ENCODE measurements at places on chromosomes 16 and 17. TPM values are rescaled to one million over a fixed set of nuclear protein-coding genes. Genes with fewer than 3 reads are reported as not detected.

TEKT1 gene
- not detected for polyA plus RNA-seq

MILR1 gene
- polyA plus RNA-seq, result 9.6 TPM

- no peak for DNase-seq
These were observed 87.4 kb upstream of the CHMP6 start for GRCh38 chr17:80904036-80904753.

GRCh38 chr17:77210946-77211541 is 70.3 kb downstream of the SEC14L1 start:
- DNase-seq, result no peak

DNA sequence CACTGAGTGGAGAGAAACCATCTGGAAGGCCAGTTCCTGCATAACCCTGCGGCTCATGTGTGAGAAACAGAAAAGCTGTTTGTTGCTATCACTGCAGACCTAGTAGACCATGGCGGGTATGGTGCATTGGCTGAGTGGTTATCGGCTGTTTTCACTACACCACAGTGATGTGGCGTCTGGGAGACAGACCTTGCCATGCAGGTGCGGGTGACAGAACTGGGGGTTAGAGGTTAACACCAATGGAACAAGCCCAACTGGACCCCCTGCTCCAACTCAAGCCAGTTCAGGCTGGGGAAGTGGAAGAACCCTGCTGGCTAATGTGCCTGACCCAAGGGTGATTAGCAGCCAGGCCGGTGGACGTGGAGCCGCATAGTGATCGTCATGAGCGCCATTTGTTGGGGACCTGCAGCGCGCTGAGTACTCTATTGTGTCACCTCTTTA is 91.9 kb downstream of the IRF8 start:
- no peak for DNase-seq

DNA sequence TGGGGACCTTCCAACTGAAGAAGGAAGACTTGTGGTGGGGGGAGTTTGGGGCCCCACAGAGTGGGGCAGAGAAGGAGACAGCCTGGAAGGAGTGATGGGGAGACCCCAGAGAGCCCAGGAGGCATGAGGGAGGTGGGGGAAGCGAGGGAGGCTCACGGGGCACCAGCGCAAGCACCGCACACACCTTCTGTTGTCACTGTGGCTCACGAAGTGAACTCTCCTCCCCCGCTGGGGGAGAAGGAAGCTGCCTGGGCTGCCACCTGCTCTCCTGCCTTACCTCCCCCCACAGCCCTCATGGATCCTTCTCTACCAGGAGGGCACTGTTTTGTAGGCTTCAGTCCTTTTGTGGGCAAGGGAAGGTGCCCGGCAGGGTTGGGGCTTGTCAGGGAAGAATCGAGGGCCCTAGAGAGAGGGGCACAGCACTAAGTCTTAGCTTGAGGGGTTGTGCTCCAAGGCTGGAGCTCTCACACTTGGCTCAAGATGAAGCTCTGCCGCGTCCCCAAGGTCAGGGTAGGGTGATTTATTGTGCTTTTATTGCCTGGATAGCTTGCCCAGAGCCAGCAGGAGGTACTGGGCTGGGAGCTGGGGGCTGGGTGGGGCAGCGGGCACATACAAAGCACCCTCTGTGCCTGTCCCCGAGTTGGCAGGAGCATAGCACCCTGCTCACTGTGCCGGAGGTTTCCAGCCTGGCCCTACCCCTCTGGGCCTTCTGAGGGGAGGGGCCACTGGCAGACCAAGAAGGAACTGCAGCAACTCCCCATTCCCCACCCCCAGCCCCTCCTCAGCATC is 4.6 kb upstream of the STARD3 start:
- no peak for DNase-seq

- no peak for DNase-seq
These were observed 92.6 kb downstream of the CLEC16A start for GRCh38 chr16:11036868-11037410.

DNA sequence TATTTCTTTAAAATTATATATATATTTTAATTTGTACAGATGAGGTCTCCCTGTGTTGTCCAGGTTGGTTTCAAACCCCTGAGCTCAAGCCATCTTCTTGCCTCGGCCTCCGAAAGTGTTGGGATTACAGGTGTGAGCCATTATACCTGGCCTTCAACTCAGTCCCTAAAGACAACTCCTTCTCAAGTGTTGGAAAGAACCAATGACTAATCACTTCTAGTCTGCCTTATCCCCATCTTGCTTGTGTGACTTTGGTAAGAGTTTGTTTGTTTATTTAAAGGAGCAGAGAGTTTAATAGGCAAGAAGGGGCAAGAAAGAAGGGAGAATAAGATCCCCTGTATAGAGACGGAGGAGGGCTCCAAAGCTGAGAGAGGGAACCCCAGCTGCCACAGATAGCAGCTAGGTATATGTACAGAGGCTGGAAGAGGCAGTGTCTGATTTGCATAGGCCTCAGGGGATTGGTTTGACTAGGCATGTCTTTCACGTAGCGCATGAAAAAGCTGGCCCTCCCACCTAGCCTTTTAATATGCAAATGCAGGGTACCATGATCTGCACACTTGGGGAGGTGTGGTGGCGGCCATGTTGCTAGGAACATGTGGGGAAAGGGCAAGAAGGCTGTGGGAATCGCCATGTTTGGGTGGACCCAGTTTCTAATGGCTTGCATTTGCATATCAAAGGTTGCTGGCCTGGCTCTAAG is 21.5 kb downstream of the ABCC1 start:
- DNase-seq, result no peak

DNA sequence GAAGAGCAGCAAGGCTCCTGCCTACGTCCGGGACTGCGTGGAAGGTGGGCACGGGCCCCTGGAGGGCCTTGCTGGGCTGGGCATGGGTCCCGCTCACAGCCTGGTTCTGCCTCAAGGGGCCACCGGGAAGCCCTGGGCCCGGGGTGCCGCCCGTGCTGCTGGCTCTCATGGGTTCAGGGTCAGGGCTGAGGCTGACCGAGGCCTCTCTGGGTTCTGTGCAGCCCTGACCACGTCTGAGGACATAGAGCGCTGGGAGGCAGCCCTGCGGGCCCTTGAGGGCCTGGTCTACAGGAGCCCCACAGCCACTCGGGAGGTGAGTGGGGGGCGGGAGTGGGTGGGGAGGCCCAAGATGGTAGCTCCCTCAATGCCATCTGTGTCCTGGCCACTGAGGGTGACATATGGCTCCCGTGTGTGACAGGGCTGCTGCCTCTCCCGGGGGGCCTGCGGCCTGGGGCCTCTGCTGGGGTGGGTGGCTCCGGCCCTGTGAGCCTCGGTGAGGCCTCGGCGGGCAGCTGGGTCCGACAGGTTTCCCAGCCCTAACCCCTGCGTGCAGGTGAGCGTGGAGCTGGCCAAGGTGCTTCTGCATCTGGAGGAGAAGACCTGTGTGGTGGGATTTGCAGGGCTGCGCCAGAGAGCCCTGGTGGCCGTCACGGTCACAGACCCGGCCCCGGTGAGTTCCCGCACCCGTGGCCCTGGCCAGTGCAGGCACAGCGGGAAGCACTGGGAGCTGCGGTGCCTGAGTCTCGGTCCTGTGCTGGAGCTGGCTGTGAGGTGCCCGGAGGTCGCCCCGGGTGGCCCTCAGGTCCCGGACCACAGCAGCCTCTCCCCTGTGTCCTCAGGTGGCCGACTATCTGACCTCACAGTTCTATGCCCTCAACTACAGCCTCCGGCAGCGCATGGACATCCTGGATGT is 9.2 kb downstream of the TELO2 start:
- DNase-seq, result no peak

DNA sequence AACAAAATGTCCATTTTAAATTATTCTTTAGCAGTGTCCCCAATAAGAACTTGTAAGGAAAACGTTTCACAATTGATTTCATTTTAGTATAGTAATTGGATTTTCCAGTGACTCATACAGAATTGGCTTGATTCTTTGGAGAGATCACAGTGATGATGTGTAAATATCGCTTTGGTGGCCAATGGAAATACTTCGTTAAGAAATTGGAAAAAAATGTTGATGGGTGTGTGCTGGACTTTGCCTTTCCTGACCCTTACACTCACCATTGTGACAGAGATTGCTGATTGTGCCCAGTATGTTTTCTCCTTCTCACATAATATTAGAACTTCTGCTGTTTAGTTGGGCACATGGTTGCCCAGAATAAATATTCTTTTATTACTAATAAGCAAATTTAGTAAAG is 7.4 kb upstream of the EFCAB13 start:
- DNase-seq, result no peak
